AG04450 (cell line): ENCODE measurements at places on chromosomes 16 and 17. TPM values are rescaled to one million over a fixed set of nuclear protein-coding genes. Genes with fewer than 3 reads are reported as not detected.

ITGAX gene
- polyA plus RNA-seq = 0.15 and 0.17 TPM in 2 replicates

MIEF2 gene
- 5.9 and 7.1 TPM in 2 replicates for polyA plus RNA-seq

DNA sequence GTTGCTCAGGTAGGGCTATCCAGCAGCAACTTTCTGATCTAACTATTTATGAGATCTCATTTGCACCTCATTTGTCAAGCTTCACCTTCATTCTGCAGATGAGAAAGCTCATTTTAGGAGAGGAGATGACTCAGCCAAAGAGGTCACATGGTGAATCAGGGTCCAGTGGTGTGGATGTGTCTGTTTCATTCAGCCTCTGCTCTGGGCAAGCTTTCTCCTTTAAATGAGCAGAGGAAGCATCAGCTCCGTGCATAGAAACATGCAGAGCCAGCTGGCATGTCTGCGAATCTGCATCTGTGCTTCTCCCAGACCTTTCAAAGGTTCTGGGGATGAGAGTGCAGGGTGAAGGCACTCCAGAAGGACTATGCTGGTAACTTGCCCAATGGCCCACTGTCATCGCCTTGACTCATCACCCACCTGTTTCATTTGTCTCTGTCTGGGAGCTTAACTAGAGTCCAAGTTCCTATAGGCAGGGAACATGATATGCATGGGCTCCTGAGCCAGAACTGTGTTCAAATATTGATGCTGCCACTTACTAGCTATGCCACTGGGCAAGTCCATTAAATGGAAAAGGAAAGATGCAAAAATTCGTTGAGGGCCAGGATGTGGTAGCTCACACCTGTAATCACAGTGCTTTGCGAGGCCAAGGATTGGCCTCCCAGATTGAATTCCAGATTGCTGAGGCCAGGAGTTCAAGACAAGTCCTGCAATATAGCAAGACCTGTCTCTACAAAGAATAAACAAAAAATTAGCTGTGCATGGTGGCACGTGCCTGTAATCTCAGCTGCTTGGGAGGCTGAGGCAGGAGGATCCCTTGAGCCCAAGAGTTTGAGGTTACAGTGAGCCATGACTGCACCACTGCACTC is 67.1 kb upstream of the NLK start:
- DNase-seq = peak; percentile 4

DNA sequence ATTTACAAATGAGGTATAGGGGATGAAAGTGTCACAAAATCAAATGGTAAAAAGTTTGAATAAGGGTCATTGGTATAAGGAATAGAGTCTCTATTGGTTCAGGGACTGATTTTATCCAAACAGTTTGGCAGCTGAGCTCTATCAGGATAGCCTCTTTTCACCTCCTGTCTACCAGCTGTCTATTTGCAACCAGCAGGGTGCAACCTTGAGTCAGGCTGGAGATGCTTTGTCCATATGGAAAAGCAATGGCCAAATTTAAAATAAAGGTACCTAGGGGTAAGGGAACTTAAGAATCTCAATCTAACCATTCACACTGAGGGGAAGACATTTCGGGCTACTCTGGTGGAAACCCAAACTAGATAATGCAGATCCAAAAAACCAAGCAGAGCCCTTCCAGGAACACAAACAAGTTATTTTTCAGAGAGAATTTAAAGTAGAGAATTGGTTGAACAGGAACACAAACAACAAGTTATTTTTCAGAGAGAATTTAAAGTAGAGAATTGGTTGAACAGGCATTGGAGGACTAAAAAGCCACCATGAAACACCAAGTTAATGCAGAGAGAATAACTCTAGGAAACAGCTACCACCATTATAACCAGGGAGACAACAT is 12.6 kb upstream of the CA10 start:
- no peak for DNase-seq

MYCBPAP gene
- polyA plus RNA-seq = 0.11 and 0.17 TPM in 2 replicates

GRCh38 chr17:34826332-34826731 is 134.9 kb downstream of the CCT6B start:
- DNase-seq = no peak

DNA sequence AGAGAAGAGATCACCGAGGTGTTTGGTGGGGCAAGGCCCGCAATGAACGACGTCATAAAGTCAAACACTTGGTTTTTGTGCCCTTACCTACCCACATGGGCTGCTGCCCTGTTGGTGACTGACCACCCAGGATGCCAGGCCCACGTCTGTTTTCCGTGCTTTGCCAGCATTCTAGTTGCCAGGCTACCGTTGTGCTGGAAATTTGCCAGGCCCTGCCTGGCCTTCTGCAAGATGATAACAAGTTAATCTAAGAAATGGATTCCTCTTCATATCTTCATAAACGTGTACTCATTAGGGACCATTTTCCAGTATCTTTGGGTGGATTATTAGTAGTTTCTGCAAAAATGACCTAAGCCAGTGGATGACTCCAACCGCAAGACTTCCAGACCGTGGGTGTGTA is 35.4 kb downstream of the SLC6A4 start:
- no peak for DNase-seq

ZNHIT3 gene
- 65.5 and 74.0 TPM in 2 replicates for polyA plus RNA-seq

MYH1 gene
- polyA plus RNA-seq = not detected in 2 replicates

DNA sequence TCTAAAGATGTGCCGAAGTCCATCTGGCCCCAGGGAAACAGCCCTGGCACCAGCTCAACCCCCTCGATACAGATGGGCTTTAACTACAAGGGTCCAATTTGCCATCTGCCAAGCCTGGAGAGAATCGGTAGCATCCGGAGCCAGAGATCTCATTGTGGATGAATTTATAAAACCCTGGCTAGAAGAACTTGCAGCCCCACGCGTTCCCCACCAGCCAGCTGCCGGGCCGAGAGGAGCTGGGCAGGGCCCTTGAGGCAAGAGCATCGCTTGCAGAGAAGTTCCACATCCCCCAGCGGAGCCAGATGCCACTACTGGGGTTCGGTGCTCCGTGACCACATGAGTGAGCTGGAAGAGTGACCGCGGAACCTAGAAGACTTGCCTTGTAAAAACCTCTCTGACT is 65.3 kb upstream of the NOL11 start:
- DNase-seq = no peak

- DNase-seq = no peak
Observed at GRCh38 chr16:25093208-25094061, 18.1 kb upstream of the LCMT1 start.

THRA gene
- polyA plus RNA-seq = 25.2 and 32.0 TPM in 2 replicates

- DNase-seq = no peak
Observed at GRCh38 chr17:38617967-38618760, 12.4 kb upstream of the SRCIN1 start.

MYO19 gene
- 23.1 and 28.9 TPM in 2 replicates for polyA plus RNA-seq

GRCh38 chr17:31329221-31329620 is 7.8 kb upstream of the EVI2A start:
- no peak for DNase-seq

GRCh38 chr16:56932721-56933619 is 1.0 kb downstream of the HERPUD1 start:
- DNase-seq = no peak

MEIOB gene
- polyA plus RNA-seq = 0.04 TPM in 1 of 2 replicates, not detected in the other

DNA sequence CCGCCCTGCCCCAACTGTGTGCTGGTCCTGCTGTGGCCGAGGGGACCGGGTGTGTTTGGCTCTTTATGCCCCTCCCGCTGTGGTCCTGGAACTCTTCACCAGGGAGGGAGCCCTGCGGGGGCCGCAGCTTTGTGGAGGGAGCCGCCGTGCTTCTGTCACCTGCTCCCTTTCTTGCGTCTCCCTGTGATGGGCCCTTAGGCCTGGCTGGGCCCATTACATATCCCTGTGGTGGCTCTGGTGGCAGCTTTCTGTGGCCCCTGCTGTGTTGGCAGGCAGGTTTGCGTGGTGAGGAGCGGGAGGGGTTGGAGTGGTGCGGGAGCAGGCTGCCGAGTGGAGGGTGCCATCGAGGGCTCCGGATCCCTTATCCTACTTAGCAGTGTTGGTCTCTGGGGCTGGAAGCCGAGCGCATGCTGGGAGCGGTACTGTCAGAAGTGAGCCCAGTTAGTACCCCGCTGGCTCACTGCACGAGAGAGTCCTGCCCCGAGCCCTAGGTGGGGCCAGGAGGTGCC is 60.4 kb downstream of the PDPK1 start:
- no peak for DNase-seq
